ENCODE measurements at places on chromosomes 1 and 21. TPM values are rescaled to one million over a fixed set of nuclear protein-coding genes. Genes with fewer than 3 reads are reported as not detected.

PLPPR4 gene
- total RNA-seq: not detected

DNA sequence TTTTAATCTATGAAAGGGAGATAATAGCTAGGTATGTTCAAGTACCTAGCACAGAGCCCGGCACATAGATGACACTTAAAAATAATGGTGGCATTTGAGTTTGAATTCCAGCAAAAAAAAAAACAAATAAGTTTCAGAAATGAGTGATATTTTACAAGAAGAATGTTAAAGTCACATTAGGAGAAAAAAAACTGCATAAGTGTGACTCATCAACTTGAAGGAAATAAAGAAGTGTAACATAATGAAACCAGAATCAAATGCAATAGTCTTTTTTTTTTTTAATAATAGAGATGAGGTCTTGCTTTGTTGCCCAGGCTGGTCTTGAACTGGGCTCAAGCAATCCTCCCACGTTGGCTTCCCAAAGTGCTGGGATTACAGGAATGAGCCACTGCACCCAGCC lies 17.1 kb downstream of the DNASE2B start:
- H3K4me1 ChIP-seq: no peaks in the 10 kb centered on the region
- H3K36me3 ChIP-seq: no peaks in the 10 kb centered on the region
- H3K4me3 ChIP-seq: no peak overlapping the region
- no peak for DNase-seq
- no peak overlapping the region for H3K27ac ChIP-seq

ZFP69B gene
- 3.5 TPM for total RNA-seq

DNA sequence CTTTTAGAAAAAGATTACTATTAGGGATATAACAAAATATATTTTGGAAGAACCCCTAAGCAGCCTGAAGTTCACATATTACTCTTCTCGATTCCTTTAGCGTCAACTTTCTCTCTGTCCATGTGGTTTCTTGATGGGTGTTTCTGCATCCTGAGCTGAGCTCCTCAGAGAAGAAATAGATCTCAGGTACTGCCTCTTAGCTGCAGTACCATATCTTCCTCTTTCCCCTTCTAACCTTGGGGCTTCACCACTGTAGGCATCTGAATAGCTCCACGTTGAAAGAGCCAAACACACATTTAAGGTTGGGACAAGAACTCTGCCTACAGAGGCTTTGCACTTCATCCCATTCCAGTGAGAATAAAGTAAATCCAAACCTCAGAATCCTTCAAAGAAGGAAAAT lies 59.2 kb downstream of the SAMSN1 start:
- H3K4me1 ChIP-seq: peaks cover 64% of the 10 kb centered on the region
- H3K36me3 ChIP-seq: peaks cover 72% of the 10 kb centered on the region
- H3K27me3 ChIP-seq: no peaks in the 10 kb centered on the region
- H3K27ac ChIP-seq: no peak overlapping the region
- no peak overlapping the region for H3K4me3 ChIP-seq

- H3K4me3 ChIP-seq: no peak overlapping the region
- no peak overlapping the region for H3K27ac ChIP-seq
- no peak for DNase-seq
- no peaks in the 10 kb centered on the region for H3K36me3 ChIP-seq
- H3K27me3 ChIP-seq: peaks cover 19% of the 10 kb centered on the region
- H3K4me1 ChIP-seq: peaks cover 4% of the 10 kb centered on the region
Observed at GRCh38 chr1:115953180-115953579, 23.1 kb upstream of the SLC22A15 start.

DNA sequence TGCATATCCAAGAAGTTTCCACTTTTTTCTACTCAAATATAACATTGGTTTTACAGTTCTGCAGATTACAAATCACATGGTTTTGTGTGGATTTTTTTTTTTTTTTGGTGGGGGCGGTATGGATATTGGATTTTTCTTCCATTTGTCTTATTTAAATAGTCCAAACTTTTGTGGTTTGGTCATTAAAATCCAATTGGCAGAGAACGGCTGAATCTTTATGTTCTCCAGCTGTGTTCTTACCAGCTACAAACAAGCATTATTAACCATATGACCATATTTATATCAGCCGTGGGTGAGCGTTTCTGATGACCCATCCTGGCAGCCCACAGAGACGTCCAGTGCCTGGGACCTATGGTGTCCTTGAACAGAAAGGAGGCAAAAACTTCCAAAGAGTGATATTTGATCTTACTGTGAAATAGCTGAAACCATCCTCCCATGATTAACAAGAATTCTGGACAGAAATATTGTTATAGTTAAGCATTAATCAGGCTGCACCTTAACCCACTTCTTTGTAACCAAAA lies 200.4 kb downstream of the LYPLAL1 start:
- H3K36me3 ChIP-seq: no peaks in the 10 kb centered on the region
- DNase-seq: no peak
- H3K4me1 ChIP-seq: no peaks in the 10 kb centered on the region
- no peaks in the 10 kb centered on the region for H3K27me3 ChIP-seq

TPTE gene
- total RNA-seq: not detected

CD1C gene
- not detected for total RNA-seq

- H3K27me3 ChIP-seq: peaks cover 10% of the 10 kb centered on the region
- no peak overlapping the region for H3K4me3 ChIP-seq
- no peaks in the 10 kb centered on the region for H3K36me3 ChIP-seq
- no peak overlapping the region for H3K27ac ChIP-seq
- peaks cover 4% of the 10 kb centered on the region for H3K4me1 ChIP-seq
Observed at GRCh38 chr1:162690672-162691434, 58.6 kb downstream of the DDR2 start.

GRCh38 chr21:35311985-35312384 lies 262.9 kb upstream of the RUNX1 start:
- H3K4me3 ChIP-seq: no peak overlapping the region
- no peaks in the 10 kb centered on the region for H3K27me3 ChIP-seq
- H3K36me3 ChIP-seq: no peaks in the 10 kb centered on the region
- H3K27ac ChIP-seq: no peak overlapping the region
- H3K4me1 ChIP-seq: no peaks in the 10 kb centered on the region
- no peak for DNase-seq

BARHL2 gene
- total RNA-seq: not detected

Data from activated CD4-positive, alpha-beta T cell treated with anti-CD3 and anti-CD28 coated beads, Interleukin-2, amount 10 ng/mL, durations not matched to agents 7 days and 5 days (primary cell).